ENCODE measurements at places on chromosomes 4 and X.
A peak's percentile ranks its signal among the peaks of the same experiment; 100 is the strongest.

GRCh38 chr4:109816082-109816442, 500 bp downstream of the GAR1 start:
- DNase-seq = peak; percentile 35

DNA sequence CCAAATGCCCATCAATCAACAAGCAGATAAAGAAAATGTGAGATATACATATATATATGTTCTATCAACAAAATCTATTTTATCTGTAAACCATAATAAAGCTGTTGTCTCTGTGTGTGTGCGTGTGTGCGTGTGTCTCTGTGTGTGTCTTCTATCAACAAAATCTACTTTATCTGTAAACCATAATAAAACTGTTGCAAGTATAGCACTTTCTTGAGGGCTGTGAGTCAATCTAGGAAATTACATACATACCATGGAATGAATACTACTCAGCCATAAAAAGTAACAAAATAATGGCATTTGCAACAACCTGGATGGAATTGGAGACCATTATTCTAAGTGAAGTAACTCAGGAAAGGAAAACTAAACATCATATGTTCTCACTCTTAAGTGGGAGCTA, 12.5 kb upstream of the PLK4 start:
- no peak for DNase-seq

DNA sequence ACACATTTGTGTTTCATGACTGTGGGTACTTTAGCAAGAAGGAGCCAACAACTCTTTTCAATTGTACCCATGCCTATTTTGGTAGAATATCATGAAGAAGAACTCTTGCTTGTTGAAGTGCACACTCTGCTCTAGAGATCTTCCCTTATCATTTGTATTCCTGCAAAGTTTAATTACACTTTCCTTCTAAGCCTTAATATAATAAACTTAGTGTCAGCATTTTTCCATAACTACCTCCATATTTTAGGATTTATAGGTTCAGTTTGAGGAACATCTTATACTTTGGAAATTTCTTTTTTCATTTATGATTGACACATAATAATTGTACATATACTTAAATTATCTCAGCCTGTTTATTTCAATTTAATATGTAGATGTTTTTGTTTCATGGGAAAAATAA, 19.1 kb downstream of the FAM47B start:
- no peak for DNase-seq

DNA sequence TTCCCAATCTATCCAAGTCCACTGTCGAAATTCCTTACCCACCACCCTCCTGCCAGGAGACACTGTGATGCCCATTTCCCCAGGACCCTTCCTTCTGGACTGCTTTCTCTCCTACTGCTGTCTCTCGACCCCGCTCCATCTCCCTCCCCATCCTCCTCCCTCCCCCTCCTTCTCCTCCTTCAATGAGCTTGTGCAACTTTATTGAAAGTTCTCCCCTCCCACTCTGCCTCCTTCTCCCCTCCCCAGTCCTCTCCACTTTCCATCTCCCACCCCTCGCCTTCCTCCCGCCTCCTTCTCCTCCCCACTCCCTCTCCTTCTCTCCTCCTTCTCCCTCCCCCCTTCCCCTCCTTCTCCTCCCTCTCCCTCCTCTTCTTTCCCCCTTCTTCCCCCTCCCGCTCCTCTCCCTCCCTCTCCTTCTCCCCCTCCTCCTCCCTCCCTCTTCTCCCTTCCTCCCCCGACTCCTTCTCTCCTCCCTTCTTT, 116.6 kb upstream of the FAT1 start:
- DNase-seq = no peak

DNA sequence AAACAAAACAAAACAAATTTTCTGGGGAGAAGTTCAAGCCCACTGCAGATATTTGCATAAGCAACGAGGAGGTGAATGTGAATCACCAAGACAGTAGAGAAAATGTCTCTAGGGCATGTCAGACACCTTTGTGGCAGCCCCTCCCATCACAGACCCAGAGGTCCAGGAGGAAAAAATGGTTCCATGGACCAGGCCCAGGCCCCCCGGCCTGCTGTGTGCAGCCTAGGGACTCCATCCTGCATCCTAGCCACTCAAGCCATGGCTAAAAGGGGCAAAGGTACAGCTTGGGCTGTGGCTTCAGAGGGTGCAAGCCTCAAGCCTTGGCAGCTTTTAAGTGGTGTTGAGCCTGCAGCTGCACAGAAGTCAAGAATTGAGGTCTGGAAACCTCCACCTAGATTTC, 54.0 kb downstream of the LPAR4 start:
- no peak for DNase-seq

- no peak for DNase-seq
Measured at GRCh38 chrX:48997865-48998264, 4.2 kb downstream of the GRIPAP1 start.

DNA sequence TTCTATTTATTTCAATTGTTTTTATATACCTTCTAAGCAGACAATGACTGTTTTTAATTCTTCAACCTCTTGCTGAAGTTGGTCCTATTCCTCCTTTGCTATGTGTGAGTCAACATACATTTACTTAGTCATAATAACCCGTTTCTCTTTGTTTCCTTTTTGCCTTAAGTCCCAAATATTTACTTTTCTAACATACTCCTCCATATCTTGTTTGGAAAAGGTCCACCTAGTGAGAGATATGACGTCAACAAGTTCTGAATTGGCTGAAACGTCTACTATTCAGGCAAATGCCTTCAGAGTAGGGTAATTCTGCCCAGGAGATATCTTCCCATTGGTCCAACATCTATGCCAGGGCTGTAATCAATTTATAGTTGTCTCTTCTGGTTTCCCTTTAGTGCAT, 179.3 kb upstream of the GEMIN8 start:
- DNase-seq = no peak

- DNase-seq = no peak
Measured at GRCh38 chr4:112808001-112808400, 171.1 kb downstream of the LARP7 start.

GRCh38 chr4:51851090-51851936, 8.4 kb downstream of the DCUN1D4 start:
- no peak for DNase-seq

DNA sequence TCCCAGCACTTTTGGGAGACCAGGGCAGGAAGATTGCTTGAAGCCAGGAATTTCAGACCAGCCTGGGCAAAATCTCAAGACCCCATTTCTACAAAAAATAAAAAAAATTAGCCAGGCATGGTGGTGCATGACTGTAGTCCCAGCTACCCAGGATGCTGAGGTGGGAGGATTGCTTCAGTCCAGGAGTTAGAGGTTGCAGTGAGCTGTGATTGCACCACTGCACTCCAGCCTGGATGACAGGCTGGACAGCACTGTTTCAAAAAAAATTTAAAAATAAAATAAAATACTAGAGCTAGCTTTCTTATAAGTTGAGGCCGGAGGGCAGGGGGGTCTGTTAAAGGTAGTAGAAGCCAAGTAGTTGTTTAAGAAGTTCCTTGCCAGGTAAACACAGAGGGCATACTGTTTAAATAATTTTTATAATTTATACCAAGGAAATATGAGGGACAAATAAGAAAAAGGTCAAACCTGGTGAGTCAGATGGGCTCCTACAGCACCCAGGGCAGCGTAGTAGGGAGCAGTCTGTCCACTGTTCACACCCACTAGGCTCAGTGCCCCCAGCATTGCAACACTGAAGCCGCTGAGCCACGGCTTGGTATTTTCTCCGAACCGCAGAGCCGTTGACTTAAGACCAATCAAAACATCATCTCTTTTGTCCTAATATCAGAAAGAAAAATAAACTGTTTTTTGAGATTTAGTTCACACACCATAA, 17.3 kb downstream of the COQ2 start:
- no peak for DNase-seq

GRCh38 chrX:101208152-101208905, 11.3 kb upstream of the DRP2 start:
- no peak for DNase-seq

GRCh38 chr4:36054694-36055422, 189.5 kb downstream of the ARAP2 start:
- DNase-seq = no peak

GRCh38 chrX:48711929-48712505, 15.5 kb downstream of the SUV39H1 start:
- DNase-seq = no peak

DNA sequence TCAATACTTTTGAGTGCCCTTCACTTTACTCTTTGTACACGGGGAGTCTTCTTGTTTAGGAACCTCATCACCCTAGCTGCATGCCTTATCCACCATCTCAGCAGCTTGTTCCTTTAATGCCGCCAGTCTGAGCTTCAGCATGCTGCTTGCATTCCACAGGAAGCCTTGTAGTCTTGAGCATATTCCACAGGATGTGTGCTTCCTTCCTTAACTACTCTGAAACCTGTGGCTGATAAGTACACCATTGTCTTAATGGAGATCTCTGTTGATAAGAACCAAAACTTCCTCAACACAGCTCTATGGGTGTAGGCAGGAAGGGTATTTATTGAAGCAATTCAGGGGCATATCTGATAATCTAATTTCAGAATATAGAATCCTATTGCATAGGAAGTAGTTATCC, 24.4 kb upstream of the CCNI start:
- DNase-seq = no peak

DNA sequence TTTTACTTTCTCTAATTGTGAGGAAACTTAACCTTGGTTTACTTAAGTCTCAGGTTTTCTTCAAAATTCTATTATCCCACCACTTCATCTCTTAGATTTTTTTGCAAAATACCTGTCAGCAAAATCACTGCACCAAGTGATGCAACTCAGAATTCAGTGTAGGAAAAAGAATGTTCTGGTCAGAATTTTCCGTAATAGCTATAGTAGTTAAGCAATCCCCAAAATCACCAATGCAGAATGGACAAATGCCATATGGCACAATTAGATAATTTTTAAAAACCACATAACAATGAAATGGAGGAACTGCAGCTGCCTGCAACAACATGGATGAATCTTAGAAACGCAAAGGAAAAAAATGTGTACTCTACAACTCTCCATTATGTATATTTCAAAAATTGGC, 373.1 kb downstream of the NAF1 start:
- no peak for DNase-seq

- DNase-seq = no peak
Measured at GRCh38 chrX:123322536-123322935, 138.5 kb downstream of the GRIA3 start.

GRCh38 chr4:176090115-176090514, 24.5 kb downstream of the WDR17 start:
- no peak for DNase-seq

- DNase-seq = no peak
Measured at GRCh38 chr4:142091085-142091513, 454.7 kb downstream of the IL15 start.

- no peak for DNase-seq
Measured at GRCh38 chr4:76977736-76978350, 28.3 kb downstream of the SEPTIN11 start.

DNA sequence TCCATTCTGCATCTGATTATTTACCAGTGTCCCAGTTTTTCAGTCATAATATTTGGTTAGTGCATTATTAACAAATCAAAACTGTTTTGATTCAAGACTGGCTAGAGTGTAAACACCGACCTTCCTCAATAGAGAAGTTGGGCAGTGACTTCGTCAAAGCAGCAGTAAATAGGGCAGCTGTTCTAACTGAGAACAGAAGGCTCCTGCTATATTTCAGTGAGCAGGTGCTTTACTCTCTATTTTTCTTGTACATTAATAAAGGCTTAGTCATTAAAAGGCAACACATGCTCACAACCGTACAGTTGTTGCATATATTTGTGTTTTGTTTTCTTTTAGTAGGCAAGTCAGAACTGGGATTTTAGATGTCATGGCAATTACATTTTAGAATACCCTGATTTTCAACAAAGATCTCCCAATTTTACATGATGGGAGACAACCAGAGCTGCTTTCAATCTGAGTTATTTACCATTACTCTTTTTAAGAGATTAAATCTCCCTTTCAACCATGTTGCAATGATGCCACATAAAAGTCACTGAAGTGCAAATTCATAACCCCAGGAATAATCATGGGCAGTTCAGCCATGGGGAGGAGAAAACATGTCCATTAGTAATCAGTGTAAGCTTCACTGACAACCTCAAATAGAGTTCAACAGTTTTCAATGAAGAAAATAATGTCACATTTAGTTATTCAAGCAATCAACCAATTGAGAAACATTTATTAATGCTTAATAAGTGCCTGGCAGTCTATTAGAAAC, 233.3 kb downstream of the NDST4 start:
- no peak for DNase-seq

DNA sequence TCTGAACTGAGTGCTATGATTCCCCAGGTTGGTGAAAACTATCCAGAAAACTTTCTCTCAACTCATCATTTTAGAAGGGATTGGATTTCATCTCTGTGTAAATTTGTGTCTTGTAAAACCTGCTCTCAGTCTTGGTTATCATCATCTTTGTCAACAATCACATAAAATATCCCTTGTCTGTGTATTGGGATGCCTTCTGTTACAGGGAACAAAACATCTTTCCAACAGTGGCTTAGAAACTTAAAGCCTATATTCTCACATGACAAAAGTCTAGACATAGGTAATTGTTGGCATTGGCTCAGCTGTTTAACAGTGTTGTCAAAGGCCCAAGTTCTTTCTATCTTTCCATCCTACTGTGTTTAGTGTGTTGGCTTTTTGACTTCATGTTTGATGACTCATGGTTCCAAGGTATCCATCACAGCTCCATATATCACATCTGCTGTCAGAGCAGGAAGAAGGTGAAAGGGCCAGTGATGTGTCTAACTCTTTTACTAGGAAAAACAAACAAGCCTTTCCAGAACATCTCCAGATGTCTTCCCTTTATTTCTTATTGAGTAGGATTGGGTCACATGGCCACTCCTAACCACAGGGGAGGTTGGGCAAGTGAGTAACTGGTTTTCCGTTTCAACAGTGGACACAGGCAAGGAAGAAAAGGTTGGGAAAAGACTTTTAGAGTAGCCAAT, 65.0 kb downstream of the PHEX start:
- DNase-seq = no peak

DNA sequence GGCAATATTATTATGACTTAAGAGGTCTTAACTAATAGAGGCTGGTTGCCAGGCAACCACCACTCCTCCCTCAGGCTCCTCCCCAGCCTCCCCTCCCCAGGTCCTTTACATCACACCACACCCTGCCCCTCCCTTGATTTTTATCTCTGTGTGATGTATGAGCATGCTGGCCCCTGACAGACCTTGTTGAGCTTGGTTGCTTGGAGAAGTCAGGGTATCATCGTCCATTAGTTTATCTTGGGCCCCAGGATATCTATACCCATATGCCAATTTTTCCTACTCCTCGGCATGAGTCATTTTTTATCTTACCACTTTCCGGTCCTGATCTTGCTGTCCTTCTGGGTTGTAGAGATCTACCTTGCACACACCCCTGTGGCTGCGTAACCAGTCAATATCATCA, 2.5 kb downstream of the AKAP4 start:
- DNase-seq = no peak

GRCh38 chr4:9969526-9970398, 51.5 kb downstream of the SLC2A9 start:
- no peak for DNase-seq

- no peak for DNase-seq
Measured at GRCh38 chrX:10047631-10048030, 80.5 kb downstream of the CLDN34 start.

- DNase-seq = no peak
Measured at GRCh38 chr4:153553155-153553818, 87.1 kb downstream of the TMEM131L start.

Measured in T-helper 9 cell (primary cell).